ENCODE measurements at places on chromosomes 6 and 20.
A peak's percentile ranks its signal among the peaks of the same experiment; 100 is the strongest.

DNA sequence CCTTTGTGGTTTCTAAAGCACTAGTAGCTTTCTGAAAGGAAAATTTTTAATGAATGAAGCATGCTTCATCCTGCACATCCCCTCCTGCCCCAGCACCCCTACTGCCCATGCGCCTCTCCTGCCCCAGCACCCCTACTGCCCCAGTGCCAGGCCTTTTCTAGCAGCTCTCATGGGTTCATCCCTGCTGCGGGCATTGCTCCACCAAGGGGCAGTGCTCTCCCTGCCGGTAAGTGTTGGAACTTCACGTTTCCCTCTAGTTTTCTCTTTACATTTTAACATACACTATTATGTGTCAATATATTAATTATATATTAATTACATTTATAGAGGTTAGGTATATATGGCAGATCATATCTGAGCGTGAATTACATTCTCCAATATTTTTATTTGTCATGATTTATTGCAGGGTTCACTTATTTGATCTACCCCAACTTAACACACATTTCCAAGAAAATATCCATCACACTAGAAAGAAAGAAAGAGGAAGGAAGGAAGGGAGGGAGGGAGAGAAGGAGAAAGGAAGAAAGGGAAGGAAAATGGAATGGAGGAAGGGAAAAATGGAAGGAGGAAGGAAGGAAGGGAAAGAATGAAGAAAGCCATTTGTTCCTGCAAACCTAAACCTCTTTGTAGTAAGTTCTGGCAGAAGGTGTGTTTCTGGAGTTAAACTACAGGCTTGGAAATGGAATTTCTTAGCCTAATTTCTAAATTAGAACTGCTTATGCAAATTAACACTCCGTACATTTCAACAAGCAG, 46.8 kb downstream of the CEP43 start:
- no peak for DNase-seq

- DNase-seq, result no peak
These were observed 3.7 kb downstream of the ACOT8 start for GRCh38 chr20:45853484-45853883.

GRCh38 chr6:132888701-132889100, 74.3 kb downstream of the RPS12 start:
- DNase-seq, result peak; percentile 30

DNA sequence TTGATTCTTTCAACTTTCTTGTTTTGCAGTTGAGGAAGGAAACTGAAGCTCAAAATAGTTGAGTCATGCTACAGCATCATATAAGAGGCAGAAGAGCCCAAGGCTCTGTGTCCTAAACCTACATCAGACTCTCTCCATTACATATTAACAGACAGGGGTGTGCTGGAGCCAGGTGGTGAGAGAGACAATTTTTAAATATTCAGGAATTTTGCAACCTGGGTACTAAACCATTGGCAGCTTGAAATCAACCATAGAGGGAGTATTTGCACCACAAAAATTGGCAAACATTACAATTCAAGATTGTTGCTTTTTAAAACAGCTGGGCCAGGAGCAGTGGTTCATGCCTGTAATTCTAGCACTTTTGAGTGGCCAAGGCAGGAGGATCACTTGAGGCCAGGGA, 65.8 kb upstream of the SOX4 start:
- DNase-seq, result peak; percentile 18

DNA sequence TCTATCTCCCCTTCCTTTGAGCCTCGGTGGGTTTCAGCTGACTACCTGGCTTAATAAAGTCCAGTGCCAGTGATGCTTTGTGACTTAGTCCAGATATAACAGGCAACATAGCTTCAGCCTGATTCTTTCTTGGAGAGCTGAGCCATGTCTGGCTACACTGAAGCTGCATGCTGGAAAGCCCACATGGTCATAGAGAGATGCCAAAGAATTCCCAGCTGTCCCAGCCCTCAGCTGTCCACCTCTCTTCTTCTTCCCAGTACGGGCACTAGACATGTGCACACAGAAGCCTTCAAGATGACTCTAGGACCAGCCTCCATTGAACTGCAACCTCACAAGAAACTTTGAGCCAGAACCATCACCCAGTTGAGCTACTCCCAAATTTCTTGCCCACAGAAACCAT, 154.1 kb upstream of the MYLIP start:
- no peak for DNase-seq

DNA sequence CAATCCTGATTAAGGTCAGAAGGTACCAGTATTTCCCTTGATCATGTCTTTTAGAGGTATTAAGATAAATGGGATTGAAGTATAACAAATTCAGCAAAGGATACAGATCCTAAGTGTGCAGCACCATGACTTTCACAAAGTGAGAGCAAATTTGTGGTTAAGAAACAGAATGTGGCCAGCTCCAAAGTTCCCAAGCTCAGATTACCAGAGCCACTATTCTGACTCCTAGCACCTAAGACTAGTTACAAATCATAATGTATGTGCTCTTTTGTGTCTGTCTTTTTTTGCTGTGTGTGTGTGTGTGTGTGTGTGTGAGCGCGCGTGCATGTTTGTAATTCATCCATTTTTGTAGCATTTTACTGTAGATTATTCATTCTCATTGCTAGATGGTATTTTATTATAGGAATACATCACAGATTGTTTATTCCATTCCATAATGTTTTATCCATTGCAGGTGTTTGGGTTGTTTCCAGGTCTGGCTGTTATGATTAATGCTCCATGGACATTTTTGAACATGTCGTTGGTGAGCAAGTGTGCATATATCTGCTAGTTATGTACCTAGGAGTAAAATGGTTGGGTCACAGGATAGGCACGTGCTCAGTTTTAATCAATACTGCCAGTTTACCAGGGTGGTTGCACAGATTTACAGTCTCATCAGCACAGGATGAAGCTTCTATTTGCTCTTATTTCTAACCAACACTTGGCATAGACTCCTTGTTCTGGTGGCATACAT, 314.0 kb upstream of the JAG1 start:
- DNase-seq, result no peak

DNA sequence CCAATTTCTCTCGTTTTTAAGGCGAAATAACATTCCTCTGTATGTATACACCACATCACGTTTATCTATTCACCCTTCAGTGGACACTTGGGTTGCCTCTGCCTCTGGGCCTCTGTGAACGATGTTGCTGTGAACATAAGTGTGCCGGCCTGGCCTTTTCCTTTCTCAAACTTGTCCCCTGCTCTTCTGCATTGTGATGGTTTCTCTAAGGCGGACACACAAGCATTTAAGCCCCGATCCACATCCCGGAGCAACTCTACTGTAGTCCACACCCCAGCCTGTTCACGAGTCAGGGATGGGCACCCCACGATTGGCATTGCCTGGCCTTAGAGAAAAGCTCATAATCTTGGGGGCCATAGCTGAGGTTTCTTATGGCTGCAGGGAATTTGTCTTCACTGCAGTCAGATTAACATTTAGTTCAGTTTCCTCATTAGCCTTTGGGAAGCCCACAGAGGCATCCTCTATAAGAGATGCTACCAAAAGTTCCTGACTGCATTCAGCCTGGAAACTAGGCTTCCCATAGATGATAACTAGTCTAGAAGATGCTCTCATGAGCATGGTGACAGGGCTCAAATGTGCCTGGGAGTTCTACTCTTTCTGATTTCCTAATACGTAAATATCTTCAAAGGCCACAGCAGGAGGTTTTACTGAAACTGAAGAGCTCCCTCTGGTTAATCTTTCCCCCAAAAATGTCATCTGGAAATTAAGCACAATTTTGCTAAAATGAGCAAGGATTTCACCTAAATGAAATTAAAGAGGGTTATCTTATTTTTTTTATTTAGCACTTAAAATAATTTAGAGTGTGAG, 762 bp downstream of the ZC3H12D start:
- DNase-seq, result no peak

GRCh38 chr20:44832724-44833123, 22.4 kb upstream of the RIMS4 start:
- DNase-seq, result peak; percentile 6

GRCh38 chr6:36999061-36999750, 6.2 kb upstream of the FGD2 start:
- DNase-seq, result peak; percentile 92

DNA sequence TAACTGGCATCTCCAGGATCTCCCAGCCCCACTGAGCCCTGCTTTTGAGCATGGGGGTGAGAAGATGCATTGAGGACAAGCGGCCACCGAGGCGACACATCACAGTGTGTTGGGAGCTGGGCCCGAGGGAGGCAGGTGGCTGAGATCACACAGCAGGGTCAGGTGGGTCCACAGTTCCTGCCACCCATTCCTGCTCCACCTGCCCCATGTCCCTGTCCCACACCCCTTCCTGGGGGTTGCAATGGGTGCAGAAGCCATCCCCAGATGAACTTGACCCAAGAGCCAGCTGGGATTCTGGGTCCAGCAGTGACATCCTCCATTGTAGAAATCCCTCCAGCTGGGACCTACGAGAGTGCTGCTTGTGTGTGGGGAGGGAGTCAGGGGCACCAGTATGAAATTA, 1.0 kb downstream of the TGM2 start:
- no peak for DNase-seq

DNA sequence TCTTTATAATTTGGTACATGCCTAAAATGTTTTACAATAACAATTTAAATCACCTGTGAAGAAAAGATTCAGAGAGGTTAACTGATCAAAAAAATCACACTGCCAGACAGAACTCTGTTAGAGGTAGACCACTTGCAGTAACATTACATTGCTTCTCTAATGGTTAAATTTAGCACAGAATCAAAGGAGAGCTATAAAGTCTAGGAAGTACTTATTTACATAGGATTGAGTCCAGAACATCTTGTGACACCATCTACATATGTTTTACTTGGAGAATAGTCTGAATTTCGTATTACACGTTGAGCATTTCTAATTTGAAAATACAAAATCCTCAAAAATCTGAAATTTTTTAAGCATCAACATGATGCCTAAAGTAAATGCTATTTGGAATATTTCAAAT, 17.2 kb upstream of the TBC1D20 start:
- no peak for DNase-seq

DNA sequence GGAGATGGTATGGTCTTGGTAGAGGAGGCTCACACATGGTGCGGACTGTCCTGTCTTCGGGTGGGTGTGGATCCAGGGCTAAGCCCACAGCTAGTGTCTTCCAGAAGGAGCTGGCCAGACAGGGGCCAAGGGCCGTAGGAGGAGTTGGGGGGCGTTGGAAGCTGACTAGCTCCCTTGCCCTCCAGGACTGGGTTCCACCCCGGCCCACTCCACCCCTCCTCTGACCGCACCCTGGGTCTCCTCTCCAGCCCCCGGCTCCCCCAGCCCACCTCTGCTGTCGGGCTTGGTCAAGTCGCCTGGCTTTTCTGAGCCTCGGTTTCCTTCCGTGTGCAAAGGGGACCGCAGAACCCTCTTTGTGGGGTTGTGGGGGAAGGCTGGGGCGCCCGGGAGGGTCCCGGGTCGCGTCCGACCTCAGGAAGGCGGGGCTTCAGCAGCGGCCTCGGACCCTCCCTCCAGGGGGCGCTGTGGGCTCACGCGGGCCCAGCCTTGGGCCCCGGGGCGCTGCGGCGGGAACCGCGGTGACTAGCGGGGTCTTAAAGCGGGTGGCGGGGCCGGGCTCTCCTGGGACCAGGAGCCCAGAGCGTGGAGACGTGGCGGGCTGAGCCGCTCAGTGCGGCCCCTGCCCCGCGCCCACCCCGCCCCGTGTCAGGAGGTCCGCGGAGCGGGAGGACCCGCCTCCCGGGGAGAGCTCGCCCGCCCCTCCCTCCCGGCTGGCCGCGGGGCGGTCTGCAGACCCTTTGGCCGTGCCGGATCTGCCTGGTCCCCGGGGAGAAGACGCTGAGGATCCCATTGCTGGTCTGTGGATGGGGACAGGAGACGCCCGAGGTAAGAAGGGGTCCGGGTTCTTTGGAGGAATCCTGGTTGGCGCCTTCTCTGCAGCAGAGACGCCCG, 5.4 kb downstream of the NPBWR2 start:
- DNase-seq, result peak; percentile 54

- DNase-seq, result no peak
These were observed 6.8 kb downstream of the TBPL1 start for GRCh38 chr6:133959667-133960368.
